ENCODE measurements at places on chromosomes 7 and 10.

DNA sequence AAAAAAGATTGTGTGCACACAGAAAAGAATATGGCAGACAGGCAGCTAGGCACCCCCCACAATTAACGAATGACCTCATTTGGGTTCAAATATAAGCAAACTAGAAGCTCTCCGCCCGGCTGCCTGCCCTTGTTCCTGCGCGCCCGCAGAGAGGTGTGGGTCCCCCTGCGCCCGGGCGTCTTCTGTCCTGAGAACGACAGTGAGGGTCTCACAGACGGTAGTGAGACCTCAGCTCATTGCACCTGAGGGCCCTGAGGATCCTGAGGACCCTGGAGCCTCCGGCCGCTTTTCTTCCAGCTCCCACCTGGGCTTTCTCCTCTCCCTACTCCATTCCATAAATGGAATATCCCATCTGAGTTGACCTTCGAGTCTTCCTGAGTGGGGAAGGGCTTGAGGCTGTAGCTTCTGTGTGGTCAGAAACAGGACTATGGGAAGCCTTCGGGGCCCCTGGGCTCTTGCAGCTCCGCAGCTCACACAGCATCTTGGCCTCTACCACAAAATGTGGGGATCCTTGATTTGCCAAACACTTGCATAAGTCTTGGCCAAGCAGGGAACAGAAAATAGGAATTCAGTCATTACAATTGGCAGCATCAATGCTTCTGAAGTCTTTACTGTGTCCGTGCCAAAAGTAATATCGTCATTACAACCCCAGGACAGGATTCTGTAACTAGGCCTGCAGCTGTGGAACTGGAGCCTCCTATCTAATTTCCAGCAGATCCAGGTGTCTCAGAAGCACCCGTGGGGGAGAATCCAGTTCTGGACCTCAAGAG is 43.8 kb downstream of the JAKMIP3 start:
- DNase-seq = no peak

- DNase-seq = no peak
Observed at GRCh38 chr7:128044064-128044463, 12.8 kb upstream of the LRRC4 start.

DNA sequence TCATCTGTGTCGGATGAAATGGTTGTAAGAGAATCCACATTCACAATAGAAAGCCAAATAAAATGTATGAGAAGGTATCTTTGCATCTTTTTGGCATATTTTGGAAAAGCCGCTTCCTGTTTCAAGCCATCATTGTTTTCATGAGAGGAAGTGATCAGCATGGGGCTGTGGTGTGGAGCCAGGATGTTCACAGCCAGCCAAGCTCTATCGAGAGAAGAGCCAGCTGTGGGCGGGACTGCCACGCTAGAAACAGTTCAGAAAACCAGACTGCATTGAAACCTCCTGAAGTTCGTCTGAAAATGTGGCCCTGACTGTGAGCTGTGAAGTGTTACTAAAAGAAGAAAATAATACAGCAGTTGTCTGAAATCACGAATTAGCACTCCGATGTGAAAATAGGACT is 21.2 kb upstream of the NPS start:
- no peak for DNase-seq

DNA sequence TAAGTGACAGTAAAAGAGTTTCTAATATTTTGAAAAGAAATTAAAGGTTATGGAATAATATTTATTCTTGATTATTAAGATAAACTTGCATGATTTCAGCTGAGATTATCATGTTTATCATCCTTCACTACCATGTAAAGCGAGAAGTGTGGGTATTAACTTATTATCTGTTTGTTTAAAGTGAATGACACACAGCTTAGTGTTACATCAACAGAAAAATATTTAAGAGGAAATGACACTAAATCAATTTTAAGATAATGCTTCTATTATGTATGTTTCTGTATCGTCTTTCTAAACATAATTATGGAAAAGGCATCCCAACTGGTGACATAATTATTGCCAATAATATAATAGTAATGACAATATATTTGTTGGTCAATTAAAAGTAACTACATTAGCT is 213.1 kb downstream of the PCDH15 start:
- DNase-seq = no peak
